ENCODE measurements at places on chromosomes 5 and 9.

DNA sequence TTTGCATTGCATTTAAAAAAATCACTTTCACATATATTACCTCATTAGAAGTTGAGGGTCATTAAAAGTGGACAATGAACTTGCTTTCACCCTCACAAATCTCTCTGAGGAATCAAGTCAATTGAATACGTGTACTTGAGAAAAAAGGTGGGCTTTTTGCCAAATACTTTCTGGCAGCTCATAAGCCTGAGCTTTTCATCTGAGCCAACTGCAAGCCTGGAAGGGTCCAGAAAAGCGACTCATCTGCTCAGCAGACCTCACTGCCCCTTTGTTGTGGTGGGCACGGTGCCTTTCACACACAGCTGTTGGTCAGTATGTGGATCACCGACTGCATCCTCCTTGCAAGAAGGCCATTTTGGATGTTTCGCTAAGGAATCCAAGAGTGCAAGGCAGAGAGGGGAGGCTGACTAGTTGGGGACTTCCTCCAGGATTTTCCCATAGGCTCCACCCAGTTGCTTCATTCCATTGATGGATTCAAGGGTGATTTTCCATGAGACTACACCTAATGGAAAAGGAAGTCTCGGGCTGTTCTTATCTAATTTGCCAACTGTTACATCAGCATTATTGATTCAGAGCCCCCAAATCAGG, 564.7 kb downstream of the PDE4D start:
- DNase-seq: peak; percentile 53

DNA sequence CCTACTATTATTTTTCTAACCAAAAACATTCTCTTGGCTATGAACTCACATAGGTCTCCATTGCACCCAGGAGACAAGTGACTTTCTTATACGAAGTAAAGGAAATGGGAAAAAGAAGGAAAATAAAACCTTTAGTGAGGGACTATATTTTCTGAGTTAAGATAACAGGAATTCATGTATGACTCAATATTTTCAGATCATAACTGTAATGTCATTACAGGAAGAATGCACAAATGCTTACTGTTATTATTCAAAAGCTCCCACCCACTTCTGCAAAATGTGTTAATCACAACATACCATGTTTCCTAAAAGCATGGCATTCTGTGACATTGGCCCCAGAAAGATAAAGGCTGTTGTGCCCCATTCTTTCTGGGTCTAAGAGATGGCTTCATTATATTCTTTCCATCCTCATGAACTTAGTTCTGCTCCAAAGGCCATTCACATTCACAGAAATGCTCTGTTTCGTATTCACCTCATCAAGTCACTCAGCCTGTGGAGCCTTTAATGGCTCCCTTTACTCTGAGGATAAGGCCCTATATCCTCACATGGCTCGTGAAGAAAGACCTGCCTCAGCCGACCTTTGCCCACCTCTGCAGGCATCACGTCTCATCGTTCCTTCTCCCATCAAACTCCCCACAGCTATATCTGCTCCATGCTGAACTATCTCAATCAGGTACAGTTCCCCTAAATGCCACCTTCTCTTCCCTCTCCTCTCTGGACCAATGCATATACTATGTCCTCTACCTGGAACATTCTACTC, 77.0 kb downstream of the ABCA1 start:
- no peak for DNase-seq

DNA sequence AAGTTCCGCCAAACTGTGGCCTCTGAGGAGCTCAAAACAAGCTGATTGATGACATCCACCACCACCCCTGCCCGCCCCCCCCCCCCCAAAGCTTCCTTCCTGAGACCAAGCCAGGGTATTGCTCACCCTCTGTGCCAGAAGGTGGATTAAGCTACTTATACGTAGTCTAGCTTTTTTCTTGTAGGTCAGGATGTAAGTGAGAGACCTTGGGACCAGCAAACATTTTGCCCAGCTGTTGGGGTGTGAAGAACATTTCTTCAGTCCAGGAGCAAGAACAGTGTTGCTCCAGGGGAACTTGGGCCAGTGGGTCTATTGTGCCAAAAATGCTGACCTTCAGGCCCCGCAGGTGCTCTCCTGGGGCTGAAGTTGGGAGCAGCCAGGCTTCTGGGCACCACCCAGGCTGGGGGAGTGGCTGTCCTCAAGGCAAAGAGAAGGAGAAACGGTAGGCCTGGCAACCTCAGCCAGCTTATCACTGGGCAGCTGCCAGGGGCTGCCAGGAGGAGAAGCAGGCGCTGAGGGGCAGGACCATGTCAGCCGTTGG, 18.0 kb downstream of the NEURL1B start:
- no peak for DNase-seq

GRCh38 chr5:19837536-19838174, 150.3 kb downstream of the CDH18 start:
- DNase-seq: peak; percentile 40

GRCh38 chr5:168238463-168238862, 53.0 kb upstream of the WWC1 start:
- no peak for DNase-seq

GRCh38 chr5:32776200-32776599, 65.1 kb downstream of the NPR3 start:
- no peak for DNase-seq
